Activated CD4-positive, alpha-beta T cell treated with anti-CD3 and anti-CD28 coated beads, Interleukin-2, amount 10 ng/mL, durations not matched to agents 24 days and 14 days (primary cell): ENCODE measurements at places on chromosomes 12 and 14. TPM values are rescaled to one million over a fixed set of nuclear protein-coding genes. Genes with fewer than 3 reads are reported as not detected.

Gene CLEC4E
- total RNA-seq = not detected in 2 replicates

Gene KRT79
- 0.33 TPM in 1 of 2 replicates, not detected in the other for total RNA-seq

Gene SERPINA9
- not detected in 2 replicates for total RNA-seq

Gene LRIG3
- not detected in 2 replicates for total RNA-seq

Gene ADSS1
- total RNA-seq = 0.96 and 1.4 TPM in 2 replicates

Gene BRI3BP
- total RNA-seq = 37.4 and 38.1 TPM in 2 replicates

Gene AQP6
- total RNA-seq = not detected in 2 replicates

Gene ZDHHC22
- total RNA-seq = not detected in 2 replicates

Gene LRP1
- total RNA-seq = 0.28 and 0.93 TPM in 2 replicates

Gene OR4K2
- total RNA-seq = not detected in 2 replicates

Gene CD163L1
- total RNA-seq = not detected in 2 replicates

Gene IFNG
- 279 and 285 TPM in 2 replicates for total RNA-seq

Gene KRT73
- 0.09 TPM in 1 of 2 replicates, not detected in the other for total RNA-seq

Gene DPY19L2
- 0.61 and 0.80 TPM in 2 replicates for total RNA-seq

Gene ASB2
- 21.1 and 21.6 TPM in 2 replicates for total RNA-seq

Gene TAS2R8
- total RNA-seq = not detected in 2 replicates

Gene KRT78
- not detected in 2 replicates for total RNA-seq

Gene RNASE2
- total RNA-seq = not detected in 2 replicates
